ENCODE measurements at places on chromosomes 16 and 17. TPM values are rescaled to one million over a fixed set of nuclear protein-coding genes. Genes with fewer than 3 reads are reported as not detected.

Gene LRRC37A2
- total RNA-seq = 2.6 TPM

Gene FBXO39
- 0.07 TPM for total RNA-seq

Gene KRT27
- total RNA-seq = not detected

Gene SGCA
- total RNA-seq = 23.8 TPM

Gene TUBG2
- total RNA-seq = 12.0 TPM

Gene CES5A
- not detected for total RNA-seq

Gene RAMP2
- total RNA-seq = 0.46 TPM

Gene RAB37
- total RNA-seq = 0.33 TPM

Gene FNDC8
- total RNA-seq = not detected

Gene CCL11
- total RNA-seq = not detected

Gene KRT24
- total RNA-seq = not detected

Gene FSCN2
- total RNA-seq = 11.0 TPM

Gene TSPOAP1
- 0.20 TPM for total RNA-seq

Gene KCTD11
- 14.2 TPM for total RNA-seq

Gene RPL13
- total RNA-seq = 2,282 TPM

Gene TMEM98
- total RNA-seq = 196 TPM

Gene PPP1R1B
- total RNA-seq = 0.91 TPM

Gene PIRT
- not detected for total RNA-seq

Gene RCVRN
- not detected for total RNA-seq

Gene CLEC18B
- total RNA-seq = 1.6 TPM

Gene BCAR1
- total RNA-seq = 165 TPM

Gene SLC16A11
- 0.13 TPM for total RNA-seq

Gene METRNL
- total RNA-seq = 136 TPM

Gene CAVIN1
- total RNA-seq = 538 TPM

Gene CCL2
- 208 TPM for total RNA-seq
